ENCODE measurements at places on chromosomes 3 and 15.

DNA sequence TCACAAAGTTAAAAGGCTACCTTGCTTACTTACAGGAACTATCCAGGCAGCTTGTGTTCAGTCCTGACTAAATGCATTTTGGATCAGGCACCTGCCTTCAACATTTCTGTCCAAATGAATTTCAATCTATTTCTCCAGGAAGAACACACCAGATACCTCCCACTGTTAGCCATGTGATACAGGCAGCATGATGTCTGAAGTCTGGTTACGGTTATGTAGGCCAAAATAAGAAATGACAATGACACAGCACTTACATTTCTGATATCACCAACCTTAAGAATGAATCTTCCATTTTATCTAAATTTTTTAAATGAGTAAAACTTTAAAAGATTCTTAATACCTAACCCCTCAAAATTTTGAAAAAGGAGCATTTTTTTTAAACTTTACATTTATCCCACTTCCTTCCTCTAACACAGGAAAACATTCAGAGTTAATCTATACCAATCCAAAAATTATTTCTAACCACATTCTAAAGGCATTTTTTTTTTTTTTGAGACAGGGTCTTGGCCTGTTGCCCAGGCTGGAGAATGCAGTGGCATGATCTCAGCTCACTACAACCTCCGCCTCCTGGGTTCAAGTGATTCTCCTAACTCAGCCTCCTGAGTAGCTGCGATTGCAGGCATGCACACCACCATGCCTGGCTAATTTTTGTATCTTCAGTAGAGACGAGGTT is at the start of gene MAP4:
Gene MAP4, minus strand, starts transcription at position 116 of the 673 bp plus-strand sequence. CDS start 17,556 bp downstream, outside the sequence.
- no peak for DNase-seq

DNA sequence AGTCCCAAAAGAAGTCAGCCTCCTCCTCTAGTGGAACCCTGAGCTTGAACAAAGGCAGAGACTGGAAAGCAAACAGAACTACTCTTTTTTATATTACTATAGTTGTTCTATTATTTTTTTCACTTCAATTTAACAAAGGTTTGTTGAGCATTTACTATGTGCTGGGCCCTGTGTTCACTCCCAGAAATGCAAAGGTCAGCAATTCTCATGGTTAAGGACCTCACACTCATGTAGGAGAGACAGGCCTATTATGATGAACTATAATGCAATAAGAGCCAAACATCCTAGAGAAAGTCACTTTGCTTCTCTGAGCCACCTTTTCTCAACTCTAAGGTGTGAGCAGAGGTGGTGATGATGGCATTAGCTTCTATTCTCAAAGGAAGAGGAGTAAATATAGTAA is 82.1 kb upstream of the ARHGEF3 start:
- DNase-seq: no peak

- no peak for DNase-seq
Observed at GRCh38 chr15:88894819-88895767, at the start of gene HAPLN3. TSS of gene HAPLN3 (minus strand) at chr15:88895544. CDS start at chr15:88887298, 8,246 bp downstream.

DNA sequence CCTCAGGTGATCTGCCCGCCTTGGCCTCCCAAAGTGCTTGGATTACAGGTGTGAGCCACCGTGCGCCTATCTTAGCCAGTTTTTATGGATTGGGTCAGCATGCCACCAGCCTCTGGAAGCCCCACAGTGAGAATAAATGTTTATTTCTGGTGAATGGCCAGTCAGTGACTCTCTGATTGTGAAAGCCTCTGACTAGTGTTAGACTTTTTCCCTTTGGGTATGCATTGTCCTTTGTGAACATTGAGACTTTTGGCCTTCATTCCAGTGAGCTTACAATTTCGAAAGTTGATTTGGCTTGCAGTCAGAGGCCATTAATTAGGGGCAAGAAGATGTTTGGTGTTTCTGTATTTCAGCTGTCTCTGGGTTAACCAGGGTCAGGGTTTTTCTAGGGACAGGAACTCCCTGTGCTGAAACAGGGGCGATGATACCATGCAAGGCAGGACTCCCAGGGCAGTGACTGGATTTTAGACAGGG is 274.5 kb upstream of the C2CD4B start:
- no peak for DNase-seq

GRCh38 chr15:101264911-101265641 is 12.2 kb downstream of the SELENOS start:
- DNase-seq: no peak

GRCh38 chr3:177109688-177110330 is 87.5 kb downstream of the TBL1XR1 start:
- DNase-seq: no peak
